Neuronal stem cell (in vitro differentiated cells): ENCODE measurements at places on chromosomes 3 and 15.

GRCh38 chr3:55731741-55732140 is 244.6 kb upstream of the WNT5A start:
- no peak for DNase-seq

GRCh38 chr3:182527745-182528144 is 265.6 kb upstream of the ATP11B start:
- no peak for DNase-seq

DNA sequence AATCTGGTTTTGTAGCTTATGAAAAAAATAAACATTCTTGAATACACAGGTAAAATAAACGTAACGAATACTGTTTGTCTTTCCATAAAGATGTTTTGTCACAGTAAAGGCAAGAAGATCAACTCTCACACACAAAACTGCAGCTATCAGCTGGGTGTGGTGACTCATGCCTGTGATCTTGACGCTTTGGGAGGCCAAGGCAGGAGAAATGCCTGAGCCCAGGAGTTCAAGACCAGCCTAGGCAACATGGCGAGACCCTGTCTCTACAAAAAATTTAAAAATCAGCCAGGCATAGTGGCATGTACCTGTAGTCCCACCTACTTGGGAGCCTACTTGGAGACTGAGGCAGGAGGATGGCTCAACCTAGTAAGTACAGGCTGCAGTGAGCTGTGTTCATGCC is 39.6 kb downstream of the CBLB start:
- no peak for DNase-seq

GRCh38 chr3:188092648-188093047 is 61.3 kb upstream of the LPP start:
- no peak for DNase-seq

DNA sequence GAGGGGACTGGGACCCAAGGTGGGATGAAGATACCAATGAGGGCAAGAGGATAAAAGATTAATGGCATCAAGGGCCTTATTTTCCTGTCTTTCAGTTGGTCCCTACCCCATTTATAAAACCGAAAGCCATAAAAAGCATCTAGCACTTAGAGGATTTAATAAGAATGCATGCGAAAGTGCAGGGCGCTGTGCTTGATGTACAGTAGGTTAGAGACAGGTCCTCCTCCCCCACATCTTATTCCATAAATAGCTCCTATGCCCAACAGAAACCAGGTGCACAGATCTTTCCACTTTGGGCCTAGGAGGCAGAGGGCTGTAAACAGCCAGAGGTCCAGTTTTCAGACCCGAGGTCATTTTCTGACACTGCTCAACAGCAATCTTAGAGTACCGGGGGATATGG is 1.2 kb downstream of the LPCAT4 start:
- DNase-seq: no peak

DNA sequence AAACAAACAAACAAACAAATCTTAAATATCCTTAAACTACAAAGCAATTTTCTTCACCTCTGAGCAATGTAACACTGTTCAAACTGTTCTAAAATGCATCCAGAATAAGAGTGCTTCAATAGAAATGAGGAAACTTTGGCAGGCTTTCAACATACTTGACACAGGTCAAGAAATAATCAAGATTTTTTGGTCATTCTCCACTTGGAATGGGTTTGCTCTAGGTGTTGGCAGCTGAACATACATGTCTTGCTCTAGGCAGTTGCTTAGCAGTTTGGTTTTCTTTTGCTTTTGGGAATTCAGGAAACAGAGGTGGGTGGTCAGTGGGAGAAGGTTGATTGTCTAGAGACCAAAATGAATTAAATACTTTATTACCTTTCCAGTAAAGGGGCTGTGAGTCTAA is 1.4 kb upstream of the LRRC3B start:
- no peak for DNase-seq

- no peak for DNase-seq
Observed at GRCh38 chr15:72169921-72170611, 27.5 kb downstream of the GRAMD2A start.

DNA sequence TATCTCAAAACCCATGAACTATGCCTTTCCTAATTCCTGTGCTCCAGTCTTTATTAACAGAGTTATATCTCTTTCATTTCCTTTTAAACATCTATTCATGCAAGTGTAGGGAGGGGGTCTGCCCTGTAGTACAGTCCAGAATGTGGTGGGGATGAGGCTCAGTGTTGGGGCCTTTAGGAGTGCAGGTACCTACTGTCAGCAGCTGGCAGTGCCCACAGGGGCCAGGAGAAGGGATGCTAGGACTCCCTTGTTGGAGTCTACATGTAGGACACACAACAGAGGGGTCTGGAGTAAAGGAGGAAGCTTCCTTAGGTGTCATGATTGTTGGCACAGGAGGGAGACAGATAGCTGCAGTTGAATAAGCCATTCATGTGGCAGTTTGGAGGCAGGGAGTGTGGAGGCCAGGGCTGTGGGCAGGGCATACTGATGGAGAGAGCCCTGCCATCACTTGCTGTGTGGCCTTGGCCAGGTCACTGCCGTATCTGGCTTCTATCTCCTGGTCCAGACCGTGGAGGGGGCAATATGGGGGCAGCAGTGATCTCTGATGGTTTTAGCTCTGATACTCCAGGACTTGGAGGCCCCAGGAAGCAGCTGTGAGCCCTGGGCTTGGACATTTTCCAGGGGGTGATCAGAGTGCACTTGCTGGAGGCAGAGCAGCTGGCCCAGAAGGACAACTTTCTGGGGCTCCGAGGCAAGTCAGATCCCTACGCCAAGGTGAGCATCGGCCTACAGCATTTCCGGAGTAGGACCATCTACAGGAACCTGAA is 29.5 kb downstream of the ESYT3 start:
- no peak for DNase-seq

DNA sequence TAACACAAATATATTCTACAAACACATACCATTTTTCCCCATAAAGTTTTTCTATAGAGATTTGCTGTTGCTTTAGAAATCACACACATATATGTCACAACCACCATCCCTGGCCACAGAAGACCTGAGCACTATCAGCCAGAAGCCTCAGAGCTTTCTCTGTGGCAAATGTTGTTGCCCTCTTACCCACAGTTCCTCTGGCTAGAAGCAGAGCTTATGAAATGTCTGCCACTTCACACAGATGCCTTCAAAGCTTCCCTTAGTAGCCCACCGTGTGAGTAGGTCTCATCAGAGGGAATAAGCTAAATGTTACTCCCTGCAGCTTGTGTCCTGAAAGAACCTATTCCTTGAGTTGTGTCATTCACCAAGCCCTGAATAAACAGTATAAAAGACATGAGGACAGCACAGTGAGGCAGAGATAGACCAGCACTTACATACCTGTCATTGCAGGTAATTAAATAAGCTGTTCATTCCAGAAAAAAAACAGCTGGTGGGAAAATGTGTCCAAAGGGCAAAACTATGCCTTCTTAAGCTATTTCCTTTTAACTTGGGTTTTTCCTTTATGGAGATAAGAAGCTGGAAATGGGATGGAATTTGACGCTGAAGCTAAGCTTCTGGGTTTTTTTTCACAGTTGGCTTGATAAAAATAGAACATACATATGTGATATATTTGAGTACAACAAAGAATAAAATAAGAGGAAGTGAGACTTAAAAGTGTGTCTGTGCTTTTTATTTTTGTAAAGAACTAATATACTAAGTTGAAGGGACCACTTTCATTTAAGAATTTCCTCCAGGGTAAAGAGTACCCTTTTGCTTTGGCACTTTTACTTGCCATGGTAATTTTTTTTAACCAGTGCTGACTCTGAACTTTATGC is 391.4 kb downstream of the KCNH8 start:
- no peak for DNase-seq

DNA sequence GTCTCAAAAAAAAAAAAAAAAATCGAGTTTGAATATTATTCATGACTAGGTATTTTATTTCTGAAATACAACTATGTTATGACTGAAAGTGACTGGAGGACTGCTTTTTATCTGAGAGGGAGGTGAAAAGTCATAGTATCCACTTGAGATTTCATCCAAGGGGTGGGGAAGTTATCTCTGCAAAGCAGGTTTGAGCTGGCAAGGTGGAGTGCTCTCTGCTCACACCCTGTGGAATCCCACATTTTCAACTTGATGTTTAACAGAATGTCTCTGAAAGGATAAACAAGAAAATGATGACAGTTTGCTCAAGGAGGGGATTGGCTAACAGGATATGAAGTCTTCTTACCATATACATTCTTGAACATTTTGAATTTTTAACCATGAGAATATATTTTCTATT is 27.3 kb upstream of the SEC62 start:
- DNase-seq: no peak

GRCh38 chr3:159829056-159829455 is 159.6 kb upstream of the IL12A start:
- DNase-seq: no peak

GRCh38 chr3:24258727-24259600 is 235.7 kb downstream of the THRB start:
- no peak for DNase-seq

GRCh38 chr15:80447077-80447476 is 42.9 kb downstream of the ARNT2 start:
- no peak for DNase-seq

- no peak for DNase-seq
Observed at GRCh38 chr15:43769584-43770228, 7.1 kb downstream of the ELL3 start.

GRCh38 chr15:45314960-45315359 is 62.9 kb downstream of the SLC28A2 start:
- DNase-seq: no peak

- no peak for DNase-seq
Observed at GRCh38 chr3:155891321-155891720, 20.9 kb downstream of the GMPS start.

- no peak for DNase-seq
Observed at GRCh38 chr15:69474291-69474690, 21.7 kb downstream of the RPLP1 start.

DNA sequence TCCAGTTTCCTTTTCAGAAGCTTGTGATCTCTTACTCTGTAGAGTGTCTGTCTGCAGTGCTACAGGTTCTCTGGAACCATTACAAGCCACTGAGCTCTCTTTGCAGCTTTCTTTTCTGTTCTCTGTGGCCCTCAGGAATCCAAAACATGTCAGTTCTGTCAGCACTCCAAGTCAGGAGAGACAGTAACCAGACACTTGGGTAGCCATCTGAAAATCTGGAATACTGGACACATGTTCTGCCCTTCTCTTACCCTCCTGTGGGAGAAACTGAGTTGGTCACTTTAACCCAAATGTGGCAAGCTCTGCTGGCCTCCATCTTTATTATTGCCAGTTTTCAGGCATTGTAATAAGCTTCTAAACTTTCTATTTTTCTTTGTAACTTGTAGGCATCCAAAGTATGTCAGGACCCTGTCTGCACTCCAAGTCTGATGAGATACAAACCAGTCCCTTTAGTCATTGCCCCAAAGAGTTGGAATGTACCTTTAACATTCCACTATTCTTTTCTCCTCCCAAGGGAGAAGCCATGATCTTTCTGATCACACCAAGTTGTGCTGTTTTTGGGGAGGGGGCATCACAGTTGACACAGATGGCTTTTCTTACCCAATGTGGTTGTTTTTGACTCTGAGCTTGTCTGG is 183.7 kb downstream of the DPH6 start:
- DNase-seq: no peak

DNA sequence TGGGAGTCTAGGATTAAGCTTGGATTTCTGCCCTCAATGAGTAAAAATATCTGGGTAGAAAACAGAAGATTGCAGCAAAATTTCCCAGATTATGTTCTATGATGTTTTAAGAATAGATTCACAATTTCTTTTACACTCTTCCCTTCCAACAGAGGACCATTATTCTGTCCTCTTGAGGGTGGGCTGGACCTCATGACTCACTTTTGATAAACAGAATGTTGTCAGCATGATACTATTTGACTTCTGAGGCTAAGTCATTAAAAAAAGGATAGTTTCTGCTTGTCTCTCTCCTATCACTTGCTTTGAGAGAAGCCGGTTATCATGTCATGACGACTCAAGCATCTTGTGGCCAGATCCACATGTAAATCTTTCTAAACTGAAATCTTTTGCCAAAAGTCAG is 396.2 kb upstream of the CDIN1 start:
- DNase-seq: no peak

DNA sequence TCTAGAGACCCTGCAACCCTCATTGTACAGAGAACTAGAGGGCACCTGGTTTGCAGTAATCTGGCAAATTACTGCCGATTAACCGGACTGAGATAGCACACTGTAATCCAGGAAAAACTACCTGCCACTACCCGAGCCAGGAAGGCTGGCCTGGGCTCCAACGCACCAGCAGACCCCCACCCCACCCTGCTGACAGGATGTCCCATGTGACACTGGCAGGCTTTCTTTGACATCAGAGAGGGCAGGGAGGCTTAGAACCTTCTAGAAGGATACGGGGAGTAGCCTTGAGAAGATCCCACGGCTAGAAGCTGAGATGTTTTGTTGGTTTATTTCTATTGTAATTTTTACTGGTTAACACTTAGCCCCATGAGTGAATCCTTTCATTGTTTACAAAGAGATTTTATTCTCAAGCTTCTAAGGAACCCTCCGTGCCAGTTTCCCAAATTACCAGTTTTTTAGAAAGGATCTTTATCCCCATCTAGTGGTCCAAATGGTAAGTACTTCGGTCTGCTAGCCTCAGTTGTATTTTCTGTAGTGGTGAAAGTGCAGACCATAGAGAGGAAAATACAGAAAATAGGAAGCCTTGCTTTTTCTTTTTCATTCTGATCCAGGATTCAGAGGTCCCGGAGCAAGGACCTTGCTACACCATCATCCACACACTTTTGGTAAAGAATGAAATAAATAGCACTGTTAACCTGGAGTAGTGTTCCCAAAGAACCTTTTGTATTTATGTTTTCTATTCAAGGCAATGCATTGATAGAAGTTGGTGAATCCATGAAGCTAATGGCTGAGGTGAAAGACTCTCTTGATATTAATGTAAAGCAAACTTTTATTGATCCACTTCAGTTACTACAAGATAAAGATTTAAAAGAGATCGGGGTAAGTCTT is 81.9 kb upstream of the ADAMTSL3 start:
- DNase-seq: peak; percentile 41

DNA sequence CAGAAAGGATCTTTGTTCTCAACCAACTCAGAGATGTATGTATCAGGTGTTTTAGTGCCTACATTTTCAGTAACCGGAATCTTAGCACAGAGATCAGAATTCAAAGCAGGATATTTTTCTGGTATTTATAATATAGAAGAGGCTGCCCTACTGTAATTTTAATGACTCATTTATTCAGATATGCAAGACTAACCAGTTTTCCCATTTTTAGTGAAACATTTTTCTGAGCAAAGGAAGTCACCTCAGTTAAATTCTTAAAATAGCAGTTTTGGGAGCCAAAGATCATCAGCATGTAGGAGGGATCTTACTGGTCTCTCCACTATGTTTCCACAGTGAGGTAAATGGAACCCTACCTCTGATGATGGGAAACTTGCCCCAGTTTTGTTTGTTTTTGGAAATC is 42.0 kb downstream of the SRP14 start:
- no peak for DNase-seq
